ENCODE measurements at places on chromosomes 3 and 15. TPM values are rescaled to one million over a fixed set of nuclear protein-coding genes. Genes with fewer than 3 reads are reported as not detected.

The SPRED1 gene
- 46.1 TPM for total RNA-seq

The CEP19 gene
- total RNA-seq = 4.5 TPM

The CA12 gene
- total RNA-seq = 5.2 TPM

The ADAMTS7 gene
- 35.1 TPM for total RNA-seq

The CXCR6 gene
- total RNA-seq = not detected

The TTLL13 gene
- not detected for total RNA-seq

The IGF1R gene
- total RNA-seq = 8.5 TPM

The CADPS gene
- total RNA-seq = 0.11 TPM

The ADGRG7 gene
- total RNA-seq = not detected

The GOLGA8S gene
- total RNA-seq = not detected

The IGSF10 gene
- 0.32 TPM for total RNA-seq

The SPATA12 gene
- 0.32 TPM for total RNA-seq

The PROS1 gene
- 75.9 TPM for total RNA-seq

The DUSP7 gene
- 15.3 TPM for total RNA-seq

The RAF1 gene
- total RNA-seq = 120 TPM

The TM6SF1 gene
- not detected for total RNA-seq

The ALDH1A2 gene
- 0.46 TPM for total RNA-seq

Measured in LHCN-M2 (cell line).